AG08396 (cell line): ENCODE measurements at places on chromosomes 7 and 10.

- no peak for DNase-seq
These were observed 299.0 kb downstream of the RPS24 start for GRCh38 chr10:78332657-78333056.

GRCh38 chr10:122554131-122555036, 6.2 kb upstream of the DMBT1 start:
- DNase-seq: no peak

- peak; percentile 16 for DNase-seq
These were observed 45.4 kb downstream of the GPR37 start for GRCh38 chr7:124720195-124720594.

GRCh38 chr10:67140641-67141040, 214.8 kb downstream of the LRRTM3 start:
- no peak for DNase-seq

GRCh38 chr10:48309711-48310226, 3.3 kb downstream of the MAPK8 start:
- peak; percentile 70 for DNase-seq

DNA sequence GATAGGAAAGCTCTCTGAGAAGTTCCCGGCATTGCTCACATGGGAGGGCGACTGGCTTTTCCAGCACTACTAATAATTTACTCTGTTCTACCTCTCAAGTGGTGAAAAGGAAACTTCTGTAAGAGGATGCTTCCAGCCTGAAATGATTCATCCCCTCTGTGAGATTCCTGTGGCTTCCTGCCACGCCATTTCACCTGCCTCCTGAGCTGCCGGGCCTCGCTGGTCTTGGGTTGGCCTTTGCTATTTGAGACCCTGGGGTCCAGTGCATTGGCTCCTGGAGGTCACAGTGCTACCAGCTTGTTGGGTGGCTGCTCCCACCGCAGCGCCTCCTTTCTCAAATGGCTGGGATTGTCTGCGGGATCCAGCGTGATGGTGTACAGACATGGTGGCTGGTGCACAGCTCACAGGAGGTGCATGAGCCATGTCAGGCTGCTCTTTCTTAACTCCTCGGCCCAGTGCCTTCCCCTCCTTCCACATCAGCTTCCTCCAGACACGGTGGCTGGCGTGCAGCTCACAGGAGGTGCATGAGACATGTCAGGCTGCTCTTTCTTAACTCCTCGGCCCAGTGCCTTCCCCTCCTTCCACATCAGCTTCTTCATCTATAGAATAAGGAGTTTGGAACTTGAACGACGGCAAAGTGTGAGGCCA, 42.9 kb upstream of the PCBD1 start:
- DNase-seq: no peak

DNA sequence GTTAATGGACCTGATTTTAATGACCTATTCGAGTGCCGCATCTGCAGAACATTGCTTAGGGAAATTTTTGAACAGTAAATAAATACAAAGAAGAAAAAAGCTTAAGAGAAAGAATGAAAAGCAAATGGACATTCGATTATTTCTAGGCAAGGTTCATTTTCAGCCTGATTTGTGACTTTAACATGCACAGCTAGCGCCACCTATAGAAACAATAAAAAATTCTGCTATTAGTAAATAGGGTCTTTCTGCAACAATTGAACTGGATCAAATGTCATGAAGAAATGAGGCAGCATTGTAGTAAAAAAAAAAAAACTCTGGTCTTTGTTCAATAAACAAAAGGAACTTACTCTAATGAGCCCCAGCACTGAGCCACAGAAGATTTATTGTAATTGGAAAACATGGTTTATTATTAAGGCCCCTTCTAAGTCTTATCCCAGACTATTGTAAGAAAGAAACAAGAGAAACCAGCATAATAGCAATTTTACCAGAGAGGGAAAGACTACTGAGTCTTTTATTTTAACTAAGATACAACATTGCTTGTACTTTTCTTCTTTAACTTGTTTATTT, 41.4 kb upstream of the GHITM start:
- DNase-seq: peak; percentile 11

GRCh38 chr10:14172336-14172950, 158.3 kb downstream of the FRMD4A start:
- no peak for DNase-seq

DNA sequence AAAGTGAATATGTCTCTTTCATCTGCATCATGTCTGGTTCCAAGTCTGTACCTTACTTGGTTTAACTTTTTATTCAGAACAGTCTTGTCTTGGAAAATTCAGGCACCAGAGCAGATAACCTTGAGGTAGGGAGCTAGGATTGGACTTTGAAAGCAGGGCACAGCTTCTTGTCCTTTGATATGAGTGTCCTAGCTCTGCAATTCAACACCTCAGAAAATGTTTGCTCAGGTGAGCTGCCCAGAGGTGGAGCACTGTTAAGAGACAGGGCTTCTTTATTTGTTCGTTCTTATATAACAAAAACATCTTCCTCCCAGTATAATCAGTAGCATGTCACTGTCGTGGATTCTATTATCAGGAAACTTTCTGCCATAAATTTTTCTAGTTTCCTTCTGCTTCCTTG, 118.3 kb downstream of the LRRC4 start:
- DNase-seq: no peak

GRCh38 chr10:79409726-79410085, 35.7 kb downstream of the ZCCHC24 start:
- DNase-seq: no peak

DNA sequence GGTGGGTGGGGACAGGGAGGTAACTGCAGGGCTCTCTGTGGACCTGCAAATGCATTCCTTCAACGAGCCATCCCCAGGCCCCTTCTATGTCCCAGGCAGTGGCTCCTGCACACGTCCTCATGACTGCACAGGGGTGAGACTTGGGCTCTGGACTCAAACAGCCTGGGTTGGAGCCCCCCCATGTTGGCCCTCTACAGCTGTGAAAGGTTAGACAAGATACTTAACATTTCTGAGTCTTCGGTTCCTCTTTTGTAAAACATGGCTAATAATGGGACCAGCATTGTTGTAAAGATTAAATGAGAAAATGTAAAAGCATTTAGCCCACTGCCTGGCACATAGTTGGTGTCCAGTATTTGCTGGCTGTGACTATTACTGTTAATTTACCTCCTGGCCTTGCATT, 41.8 kb downstream of the CHST3 start:
- DNase-seq: no peak

DNA sequence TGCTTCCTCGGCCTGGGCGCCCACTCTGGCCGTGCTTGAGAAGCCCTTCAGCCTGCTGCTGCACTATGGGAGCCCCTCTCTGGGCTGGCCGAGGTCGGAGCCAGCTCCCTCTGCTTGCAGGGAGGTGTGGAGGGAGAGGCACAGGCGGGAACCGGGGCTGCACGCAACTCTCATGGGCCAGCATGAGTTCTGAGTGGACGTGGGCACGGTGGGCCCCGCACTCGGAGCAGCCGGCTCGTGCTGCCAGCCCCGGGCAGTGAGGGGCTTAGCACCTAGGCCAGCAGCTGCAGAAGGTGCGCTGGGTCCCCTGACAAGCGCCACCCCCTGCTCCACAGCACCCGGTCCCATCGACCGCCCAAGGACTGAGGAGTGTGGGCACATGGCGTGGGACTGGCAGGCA, 9.0 kb upstream of the PDK4 start:
- no peak for DNase-seq

- DNase-seq: no peak
These were observed 8.9 kb upstream of the CH25H start for GRCh38 chr10:89216056-89216455.

- no peak for DNase-seq
These were observed 12.8 kb upstream of the PROSER2 start for GRCh38 chr10:11810313-11810766.

DNA sequence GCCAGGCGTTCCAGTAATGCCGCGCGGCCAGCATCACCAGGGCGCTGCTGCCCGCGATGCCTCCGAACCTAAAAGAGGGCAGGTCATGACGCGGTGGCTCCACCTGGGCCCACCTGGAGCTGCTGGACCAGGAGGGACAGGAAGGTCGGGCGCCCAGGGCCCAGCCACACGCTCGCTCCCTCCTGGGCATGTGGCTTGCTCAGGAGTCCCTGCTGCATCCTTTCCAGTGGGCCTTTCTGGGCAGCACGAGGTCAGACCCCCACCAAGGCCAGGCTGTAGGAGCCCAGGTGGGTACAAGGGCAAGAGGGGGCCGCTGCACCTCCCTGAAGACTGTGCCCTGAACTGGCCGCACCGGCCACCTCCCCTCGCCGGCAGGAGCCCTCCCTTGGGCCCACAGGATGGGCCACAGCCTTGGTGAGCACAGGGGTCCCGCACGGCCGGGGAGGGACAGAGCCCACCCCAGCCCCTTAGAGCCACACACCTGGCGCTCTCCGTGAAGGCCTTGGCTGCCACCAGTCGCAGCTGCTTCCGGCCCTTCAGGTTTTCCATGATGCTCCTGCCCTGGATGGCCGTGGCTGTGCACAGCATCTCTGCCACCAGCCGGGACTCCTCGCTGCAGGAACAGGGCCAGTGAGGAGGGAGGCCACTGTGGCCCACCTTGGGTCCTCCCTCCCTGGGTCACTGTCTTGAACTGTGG, 43.2 kb downstream of the CFAP46 start:
- DNase-seq: no peak

GRCh38 chr10:101297901-101298486, 56.0 kb upstream of the BTRC start:
- peak; percentile 84 for DNase-seq

DNA sequence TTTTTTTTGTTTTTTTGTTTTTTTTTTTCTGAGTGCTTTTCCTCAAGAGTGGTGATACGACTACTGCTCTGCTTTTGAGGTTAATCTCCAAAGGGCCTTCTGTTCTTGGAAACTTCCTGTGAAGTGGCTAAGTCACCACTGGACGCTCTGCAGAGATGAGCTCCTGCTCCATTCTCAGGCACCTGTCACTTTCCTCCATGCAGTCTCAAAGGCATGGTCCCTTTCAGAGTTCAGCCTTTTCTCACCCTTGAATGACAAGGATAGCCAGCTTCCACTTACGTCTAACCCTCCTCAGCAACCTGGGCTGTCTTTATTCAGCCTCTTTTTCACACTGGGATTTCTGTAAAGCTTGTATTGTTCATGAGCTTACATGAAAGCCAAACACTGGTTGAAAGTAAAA, 65.8 kb downstream of the BMPER start:
- no peak for DNase-seq

GRCh38 chr7:157407512-157408257, 70.9 kb downstream of the DNAJB6 start:
- no peak for DNase-seq
